EH (cell line): ENCODE measurements at places on chromosomes 6 and 20.
A peak's percentile ranks its signal among the peaks of the same experiment; 100 is the strongest.

DNA sequence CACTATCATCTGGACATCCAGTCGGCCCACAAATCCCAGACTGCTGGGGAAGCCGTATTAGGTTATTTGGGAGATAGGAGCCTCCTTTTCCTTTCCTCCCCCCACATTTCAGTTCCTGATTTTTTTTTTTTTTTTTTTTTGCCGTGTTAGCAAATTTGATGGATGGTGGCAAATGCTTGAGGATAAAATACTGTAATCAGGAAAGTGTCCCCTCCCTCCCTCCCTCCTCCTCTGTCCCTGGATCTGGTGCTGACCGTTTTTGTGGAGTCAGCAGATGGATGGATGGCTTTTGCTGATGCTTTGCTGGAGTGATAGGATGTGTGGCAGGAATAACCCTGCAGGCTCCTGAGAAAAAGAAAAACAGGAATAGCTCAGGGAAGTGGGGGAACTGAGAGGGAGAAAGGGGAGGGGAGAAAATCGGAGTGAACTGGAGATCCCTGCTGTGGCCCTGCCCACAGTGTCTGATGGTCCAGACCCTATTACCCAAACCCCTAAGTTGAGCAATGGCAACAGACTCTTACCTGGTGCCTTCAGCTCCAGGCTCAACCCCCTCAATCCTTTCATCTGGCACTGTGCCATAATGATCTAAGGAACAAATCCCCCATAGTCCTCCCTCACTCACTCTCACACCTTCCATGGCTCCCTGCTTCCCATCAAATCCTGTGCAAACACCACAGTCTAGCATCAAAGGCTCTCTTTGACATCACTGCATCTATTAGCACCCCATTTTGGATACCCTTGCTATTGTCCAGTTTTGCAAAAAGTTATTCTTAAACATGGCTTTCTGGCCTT is 277.3 kb upstream of the CHD6 start:
- no peak for DNase-seq

- DNase-seq, result no peak
Measured at GRCh38 chr20:33917831-33918525, 75.7 kb upstream of the RALY start.

GRCh38 chr6:9484686-9485085 is 930.2 kb downstream of the TFAP2A start:
- DNase-seq, result peak; percentile 28

DNA sequence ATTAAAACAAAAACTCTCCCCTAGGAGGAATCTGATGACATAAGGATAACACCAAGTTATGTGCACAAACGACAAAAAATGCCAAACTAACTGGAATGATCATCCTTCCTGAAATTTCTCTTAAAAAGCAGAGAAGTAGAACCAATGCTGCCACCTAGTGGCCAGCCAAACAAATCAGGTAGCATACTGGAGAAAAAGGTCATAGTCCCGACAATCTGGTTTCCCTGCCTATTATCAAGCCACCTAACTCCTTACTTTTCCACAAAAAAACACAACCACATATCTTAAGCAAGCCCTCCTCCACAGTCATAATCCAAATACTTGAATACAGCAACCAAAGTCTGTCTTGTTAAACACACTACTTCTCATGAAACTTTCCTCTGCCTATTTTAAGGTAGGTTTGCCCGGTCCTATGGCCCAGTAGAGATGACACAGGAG is 5.3 kb downstream of the OARD1 start:
- peak; percentile 83 for DNase-seq

GRCh38 chr20:43492101-43492500 is 15.4 kb upstream of the L3MBTL1 start:
- peak; percentile 54 for DNase-seq

DNA sequence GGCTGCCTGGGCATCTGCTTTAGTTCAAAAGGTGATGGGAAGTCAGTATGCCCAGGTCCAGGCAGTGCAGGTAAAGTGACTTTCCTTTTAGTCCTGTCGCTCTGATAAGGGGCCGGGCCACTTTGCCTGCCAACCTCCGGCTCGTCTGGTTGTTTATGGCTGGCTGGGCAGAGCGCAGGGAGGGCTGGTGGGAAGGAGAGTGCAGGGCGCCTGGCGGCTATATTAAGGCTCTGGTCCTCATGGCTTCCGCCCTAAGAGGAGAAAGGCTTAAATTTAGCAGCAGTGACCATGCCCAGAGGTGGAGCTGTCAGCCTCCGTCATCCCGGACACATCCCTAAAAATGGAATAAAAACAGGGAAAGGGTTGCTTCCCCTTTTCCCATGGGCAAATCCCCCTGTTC is 14.6 kb downstream of the GATA5 start:
- DNase-seq, result no peak

- DNase-seq, result no peak
Measured at GRCh38 chr20:62269378-62269777, 31.1 kb downstream of the OSBPL2 start.

- DNase-seq, result no peak
Measured at GRCh38 chr20:57615445-57615811, 4.8 kb downstream of the ZBP1 start.

- DNase-seq, result no peak
Measured at GRCh38 chr6:104957301-104958177, 632 bp downstream of the LIN28B start.

DNA sequence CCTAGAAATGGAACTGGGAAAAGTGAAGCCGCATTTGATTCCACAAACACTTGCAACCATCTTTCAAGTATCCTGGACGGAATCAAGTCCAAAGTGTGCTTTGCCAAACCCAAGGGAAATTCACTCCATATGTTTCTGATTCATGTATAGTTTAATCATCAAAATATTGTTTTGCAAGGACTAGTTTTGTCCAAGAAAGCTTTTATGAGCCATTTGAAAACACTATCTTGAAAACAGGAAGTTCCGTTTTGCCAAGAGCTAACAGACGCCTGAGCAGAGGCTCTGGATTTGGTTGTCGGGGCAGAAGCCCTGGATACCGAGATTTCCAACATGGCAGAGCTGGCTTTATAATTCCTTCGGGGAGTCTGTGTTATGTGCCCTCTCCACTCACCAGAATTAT is 251.1 kb downstream of the PHACTR1 start:
- peak; percentile 50 for DNase-seq

GRCh38 chr6:154882107-154882506 is 113.0 kb upstream of the TIAM2 start:
- DNase-seq, result no peak

GRCh38 chr20:53281557-53282117 is 309.5 kb downstream of the TSHZ2 start:
- DNase-seq, result no peak

GRCh38 chr6:107753778-107754177 is 70.3 kb downstream of the SCML4 start:
- no peak for DNase-seq

- no peak for DNase-seq
Measured at GRCh38 chr20:60570481-60571277, 612.5 kb downstream of the CDH26 start.

DNA sequence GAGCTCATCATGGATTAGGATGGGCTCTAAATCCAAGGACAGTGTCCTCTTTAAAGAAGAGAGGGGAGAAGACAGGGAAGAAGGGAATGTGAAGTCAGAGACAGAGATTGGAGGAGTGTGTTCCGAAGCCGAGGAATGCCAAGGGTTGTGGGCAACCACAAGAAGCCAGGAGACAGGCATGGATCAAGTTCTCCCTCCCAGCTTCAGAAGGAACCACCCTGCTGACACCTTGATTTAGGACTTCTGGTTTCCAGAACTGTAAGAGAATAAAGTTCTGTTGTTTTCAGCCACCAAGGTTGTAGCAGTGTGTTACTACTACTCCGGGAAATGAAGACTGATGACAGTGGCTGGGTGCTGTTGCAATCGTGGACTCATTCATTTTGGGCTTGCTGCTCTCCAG is 120.1 kb downstream of the RPS12 start:
- DNase-seq, result no peak

- no peak for DNase-seq
Measured at GRCh38 chr20:40991181-40991889, 37.3 kb upstream of the TOP1 start.
